ENCODE measurements at places on chromosomes 5 and 9.

- no peak for DNase-seq
These were observed 143.1 kb downstream of the IRX2 start for GRCh38 chr5:2608391-2608790.

GRCh38 chr9:136603216-136603615, 57.4 kb upstream of the NOTCH1 start:
- no peak for DNase-seq

GRCh38 chr9:131627648-131628458, 82.5 kb downstream of the PRRT1B start:
- DNase-seq, result no peak

DNA sequence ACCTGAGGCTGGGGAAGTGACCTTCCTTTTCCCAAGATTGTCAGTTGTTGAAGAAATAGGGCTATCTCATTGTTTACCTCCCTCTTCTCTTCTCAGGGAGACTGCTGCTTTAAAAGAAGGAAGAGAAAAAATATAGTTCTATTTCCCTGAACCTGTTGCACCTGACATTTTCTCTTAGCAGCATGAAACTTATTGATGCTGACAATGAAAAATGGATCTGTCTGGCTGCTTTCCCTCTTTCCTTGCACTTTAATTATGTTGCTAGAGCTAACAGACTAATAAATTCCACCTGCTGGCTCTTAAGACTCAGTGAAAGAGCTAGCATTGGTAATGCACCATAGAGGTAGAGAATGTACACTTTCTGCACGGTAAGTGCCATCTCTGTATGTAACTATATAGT, 6.2 kb upstream of the CKMT2 start:
- DNase-seq, result no peak

DNA sequence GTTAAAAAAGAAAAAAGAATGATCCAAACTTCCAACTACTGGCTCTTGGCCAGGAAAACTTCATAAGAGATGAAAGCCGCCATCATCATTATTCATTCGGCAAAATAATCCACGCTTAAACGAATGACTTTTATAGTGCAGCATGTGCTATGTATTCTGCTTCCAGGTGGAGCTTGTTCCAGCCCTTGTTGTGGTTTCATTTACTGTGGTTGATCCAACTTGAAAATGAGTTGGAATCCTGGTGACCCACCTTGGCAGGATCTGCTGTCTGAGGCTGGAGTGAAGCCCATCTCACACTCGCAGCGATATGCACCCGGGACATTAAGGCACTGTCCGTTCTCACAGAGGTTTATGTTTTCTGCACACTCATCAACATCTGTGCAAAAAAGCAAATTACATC, 209.6 kb downstream of the FBN2 start:
- no peak for DNase-seq

DNA sequence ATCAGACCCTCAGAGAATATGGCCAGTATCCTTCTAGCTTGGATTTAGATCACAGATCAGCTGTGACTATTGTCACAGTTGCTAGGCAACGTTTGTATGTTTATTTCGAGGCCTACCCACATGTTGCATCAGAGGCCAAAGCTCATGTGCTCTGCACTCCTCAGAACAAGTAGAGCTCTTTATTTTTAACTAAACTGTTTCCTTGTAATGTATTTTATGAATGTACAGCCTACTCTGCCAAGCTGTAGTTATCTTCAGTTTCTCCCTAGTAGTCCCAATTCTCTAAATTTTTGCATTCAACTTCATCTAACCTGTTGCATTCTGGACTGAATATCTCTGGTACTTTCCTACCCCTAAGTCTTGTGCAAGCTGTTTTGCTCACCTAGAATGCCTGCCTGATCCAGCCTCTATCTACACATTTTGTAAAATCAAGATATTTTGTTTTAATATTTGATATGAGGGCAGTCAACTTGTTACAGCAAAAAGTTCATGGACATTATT, 52.8 kb downstream of the CAST start:
- DNase-seq, result peak; percentile 54

DNA sequence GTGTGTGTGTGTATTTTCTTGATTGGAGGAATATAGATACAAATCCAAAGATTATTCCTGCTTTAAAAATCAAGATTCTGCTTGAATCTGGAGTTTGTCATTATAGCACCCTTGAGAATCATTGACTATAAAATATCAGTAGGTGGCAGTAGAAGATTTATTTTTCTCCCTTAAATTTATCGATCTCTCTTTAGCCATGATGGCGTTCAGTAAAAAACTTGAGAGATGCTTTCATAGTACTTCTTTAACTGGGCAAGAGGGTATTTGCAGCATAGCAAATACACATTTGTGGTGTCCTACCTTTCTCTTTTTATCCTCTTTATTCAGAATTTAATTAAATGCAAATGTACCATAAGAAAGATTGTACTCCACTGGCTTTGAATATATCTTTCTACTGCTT, 307.7 kb downstream of the ADGRV1 start:
- DNase-seq, result no peak

DNA sequence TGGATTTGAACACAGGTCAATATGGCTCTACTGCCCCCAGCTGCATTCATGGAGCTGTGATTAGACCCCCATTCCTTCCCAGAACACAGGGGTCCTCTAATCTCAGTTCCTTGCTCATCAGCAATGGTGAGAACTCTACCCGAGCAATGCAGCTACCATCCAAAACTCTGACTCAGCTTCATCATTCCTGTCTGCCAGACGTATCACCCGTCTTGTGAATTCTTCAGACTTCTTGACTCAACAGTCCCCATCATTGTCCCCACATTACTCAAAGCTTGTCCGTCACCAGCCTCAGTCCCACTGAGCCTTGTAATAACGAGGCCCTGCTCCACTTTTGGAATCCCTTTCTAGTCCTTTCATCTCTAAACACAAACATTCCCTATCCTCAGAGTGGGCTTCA, 36.3 kb upstream of the STX17 start:
- DNase-seq, result no peak

Data from LNCaP clone FGC (cell line).